ENCODE measurements at places on chromosomes 5 and 9.

- DNase-seq = no peak
Measured at GRCh38 chr5:147565524-147565923, 55.7 kb upstream of the DPYSL3 start.

DNA sequence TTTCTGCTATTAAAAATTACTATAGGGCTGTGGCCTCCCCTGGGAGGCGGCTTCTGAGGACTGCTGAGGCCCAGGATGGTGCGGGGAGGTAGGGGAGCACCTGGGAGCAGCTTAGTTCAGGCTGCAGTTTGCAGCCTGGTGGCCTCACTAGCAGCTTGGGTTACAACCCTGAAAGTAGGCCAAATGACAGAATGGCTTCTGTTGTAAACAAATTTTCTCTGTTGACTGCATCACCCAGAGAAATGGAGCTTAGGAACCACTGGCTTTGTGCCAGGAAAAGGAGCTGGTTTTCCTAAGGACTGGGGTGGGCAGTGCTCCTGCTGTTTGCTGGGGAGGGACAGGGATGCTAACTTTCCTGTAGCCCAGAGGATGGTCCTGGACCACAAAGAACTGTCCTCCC lies 130.3 kb downstream of the ENTREP1 start:
- DNase-seq = no peak

GRCh38 chr9:121538221-121538620 lies 38.6 kb upstream of the GGTA1 start:
- no peak for DNase-seq

DNA sequence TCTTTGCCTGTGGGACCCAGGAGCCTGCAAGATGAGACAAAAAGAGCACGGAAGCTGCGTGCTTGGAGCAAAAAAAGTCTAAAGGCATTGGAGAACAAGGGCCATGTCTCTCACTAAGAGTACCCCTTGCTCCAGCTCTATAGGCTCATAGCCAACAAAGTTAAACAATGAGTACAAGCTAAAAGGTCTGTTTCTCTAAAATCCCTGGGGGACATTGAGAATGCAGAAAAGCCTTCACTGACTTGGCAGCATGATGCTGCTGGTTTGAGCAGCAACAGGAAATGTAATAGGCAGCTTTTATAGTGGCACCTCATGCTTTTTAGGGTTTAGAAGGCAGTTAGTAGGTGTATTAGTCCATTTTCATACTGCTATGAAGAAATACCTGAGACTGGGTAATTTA lies 287.5 kb downstream of the SMARCA2 start:
- DNase-seq = peak; percentile 4

GRCh38 chr5:94693845-94694370 lies 75.4 kb downstream of the SLF1 start:
- DNase-seq = no peak

GRCh38 chr9:101350285-101350684 lies 34.5 kb downstream of the BAAT start:
- DNase-seq = no peak

DNA sequence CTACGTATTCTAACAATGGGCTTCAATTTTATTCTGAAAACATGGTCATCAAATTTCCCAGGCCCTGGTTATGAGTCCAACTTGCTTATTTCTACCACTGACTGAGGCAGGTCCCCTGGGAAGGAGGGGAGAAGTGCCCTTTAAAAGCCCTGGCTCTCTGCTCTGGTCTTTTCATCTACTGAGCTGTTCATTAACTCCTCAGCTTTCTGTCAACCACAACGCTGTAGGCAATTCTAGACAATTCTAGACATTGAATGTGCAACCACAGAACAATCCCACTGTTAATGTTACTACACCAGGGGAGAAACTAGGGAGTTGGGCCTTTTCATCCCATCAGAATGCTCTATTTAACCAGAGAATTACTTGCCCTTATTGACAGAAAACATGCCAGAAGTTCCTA lies 10.0 kb downstream of the MOCS2 start:
- no peak for DNase-seq

- DNase-seq = no peak
Measured at GRCh38 chr9:105908069-105908468, 213.7 kb downstream of the TMEM38B start.

DNA sequence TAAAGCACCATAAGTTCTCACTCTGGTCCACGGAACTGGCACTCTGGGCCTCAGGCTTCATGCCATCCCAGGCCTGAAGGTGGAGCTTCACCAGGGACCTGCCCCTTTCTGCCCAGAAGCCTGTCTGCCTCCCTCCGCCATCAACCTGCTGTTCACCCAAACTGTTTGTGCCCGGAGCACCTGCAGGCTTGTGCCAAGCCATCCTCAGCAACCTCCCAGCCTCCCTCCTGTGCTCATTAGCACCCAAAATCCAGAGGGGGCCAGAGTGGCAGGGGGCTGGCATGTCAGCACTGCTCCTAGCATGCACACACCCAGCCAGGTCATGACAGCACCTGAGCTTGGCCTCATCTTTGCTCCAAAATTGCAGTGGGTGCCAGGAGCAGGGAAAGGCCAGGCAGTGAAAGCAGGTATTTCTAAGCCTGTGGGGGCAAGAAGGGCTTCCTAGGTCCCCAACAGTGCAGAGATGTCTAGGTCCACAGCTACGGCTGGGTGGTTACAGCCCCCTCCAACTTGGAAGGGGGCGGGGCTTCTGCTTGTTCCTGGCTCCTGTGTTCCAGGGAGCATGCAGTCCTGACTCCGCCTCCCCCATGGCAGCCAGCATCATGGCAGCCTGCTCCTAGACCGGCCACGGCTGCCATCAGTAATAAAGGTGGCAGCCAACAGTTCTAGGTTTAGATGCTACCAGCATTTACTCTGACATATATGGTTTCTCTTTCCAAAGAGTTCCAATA lies 85.1 kb downstream of the GIN1 start:
- no peak for DNase-seq

DNA sequence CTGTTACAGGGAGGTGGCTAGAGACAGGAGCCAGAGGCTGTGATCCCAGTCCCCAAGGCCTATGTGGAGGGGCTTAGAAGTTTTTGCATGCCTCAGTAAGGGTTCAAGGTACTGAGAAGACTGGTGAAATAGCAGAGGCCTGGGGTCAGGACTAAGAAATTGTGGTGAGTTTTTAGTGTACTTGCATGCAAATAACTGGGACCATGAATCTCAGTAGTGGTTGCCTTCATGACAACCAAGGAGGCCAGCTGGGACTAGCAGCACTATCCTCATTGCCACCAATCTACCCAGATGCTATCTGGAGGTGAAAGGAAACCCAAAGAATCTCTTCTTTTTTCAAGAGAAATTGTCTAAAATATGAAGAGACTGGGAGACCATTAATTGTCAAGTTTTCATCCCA lies 395.1 kb downstream of the CETN3 start:
- no peak for DNase-seq

- DNase-seq = no peak
Measured at GRCh38 chr5:174446446-174446845, 277.9 kb upstream of the MSX2 start.

DNA sequence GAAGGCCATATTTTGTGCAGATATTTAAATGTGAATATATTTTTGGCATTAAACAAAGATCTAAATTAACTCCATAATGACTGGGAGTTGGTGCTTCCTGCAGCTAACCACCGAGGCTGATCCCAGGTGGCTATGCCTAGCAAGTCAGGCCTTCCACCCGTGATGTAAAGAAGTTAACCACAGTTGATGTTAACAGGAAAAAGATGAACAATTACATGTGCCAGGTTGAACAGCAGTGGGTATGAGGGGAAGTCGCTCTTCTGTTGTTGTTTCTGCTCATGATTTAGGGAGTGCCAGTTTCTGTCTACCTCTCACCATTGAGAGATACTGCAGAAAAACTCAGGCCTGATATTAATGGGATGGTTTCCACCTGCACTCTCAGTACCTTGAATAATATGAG lies 334.3 kb downstream of the EBF1 start:
- no peak for DNase-seq

GRCh38 chr5:435961-436640 lies 6.9 kb upstream of the EXOC3 start:
- DNase-seq = no peak

DNA sequence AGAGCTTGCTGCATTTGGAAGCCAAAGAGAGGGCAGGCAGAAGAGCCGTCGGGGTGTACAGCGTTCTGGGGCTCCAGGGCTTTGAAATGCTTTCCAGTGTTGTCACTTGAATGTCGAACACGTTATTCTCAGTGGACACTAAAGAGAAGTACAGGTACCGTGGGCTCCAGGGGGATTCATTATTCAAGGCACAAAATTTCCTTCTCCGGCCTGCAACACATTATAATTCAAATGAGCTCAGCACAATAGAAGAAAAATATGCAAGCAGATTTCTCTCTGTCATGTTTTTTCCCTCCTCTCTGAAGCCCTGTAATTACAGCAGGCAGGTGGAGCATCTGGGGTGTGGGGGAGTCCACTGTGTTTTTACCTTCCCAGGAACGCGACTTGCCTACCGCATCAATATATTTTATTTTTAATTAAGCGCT lies 293.1 kb downstream of the ZSWIM6 start:
- no peak for DNase-seq

- DNase-seq = no peak
Measured at GRCh38 chr5:78253201-78253600, 41.3 kb downstream of the AP3B1 start.

DNA sequence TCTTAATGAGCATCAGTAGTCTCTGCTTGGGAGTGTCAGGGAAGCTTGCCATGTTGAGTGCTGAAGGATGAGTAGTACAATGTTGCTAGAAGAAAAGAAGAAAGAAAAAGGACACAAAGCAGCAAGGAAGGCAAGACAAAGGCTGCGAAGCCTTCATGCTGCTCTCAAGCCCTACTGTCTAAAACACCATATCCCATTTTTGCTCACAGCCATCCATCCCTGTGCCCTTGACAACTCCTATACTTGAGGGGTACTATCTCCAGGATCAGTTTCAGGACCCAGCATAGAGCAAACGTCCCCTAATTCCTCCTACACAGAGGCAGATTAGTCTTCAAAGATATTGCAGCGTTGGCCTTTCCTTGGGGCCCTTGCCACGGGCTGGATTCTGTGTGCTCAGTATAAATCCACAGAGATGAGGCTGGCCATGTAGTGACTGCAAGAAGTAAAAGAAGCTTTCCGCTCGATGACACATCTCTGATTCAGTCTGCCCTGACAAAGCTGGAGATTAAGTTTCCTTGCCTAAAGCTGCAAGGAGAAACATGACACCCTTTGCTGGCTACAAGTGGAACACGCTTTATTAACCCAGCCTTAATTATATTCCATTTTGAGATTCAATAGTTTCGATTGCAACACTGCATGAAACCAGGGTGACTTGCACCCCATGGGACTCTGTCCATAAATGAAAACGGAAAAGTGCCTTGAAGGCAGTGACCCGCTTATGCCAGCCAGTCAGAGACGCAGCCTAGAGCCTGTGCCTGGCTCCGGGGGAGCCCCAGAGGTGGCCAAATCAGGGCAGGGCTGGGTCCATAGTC lies 304.6 kb downstream of the ACTL7B start:
- DNase-seq = peak; percentile 88

DNA sequence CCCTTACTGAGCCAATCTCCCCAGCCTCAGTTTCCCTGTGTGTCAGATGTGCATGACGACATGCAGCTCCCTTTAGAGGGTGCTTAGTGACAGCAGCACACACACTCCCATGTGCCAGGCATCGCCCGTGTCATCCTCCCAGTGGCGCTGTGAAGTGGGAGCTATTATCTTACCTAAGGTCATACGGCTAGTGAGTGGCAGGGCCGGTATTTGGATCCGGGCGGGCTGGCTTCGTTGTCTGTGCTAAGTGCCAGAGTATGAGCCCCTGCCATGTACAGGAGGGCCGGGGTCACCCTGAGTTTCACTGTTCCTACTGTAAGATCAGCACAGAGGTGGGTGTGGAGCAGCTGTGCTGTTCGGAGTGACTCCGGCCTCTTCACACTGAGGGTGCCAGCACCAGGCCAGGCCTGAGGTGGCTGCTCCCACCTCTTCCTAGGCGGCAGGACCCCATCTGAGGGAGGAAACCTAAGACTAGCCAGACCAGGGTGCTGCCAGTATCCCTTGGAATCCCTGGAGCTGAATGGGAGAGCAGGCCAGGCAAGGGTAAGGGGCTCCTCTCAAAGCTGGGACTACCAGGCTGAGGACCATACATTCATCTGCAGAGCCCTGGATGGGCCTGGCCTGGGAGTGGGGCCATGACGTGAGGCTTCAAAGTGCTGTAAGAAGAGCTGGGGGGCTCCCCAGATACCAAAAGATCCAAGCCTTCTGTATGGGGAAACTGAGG lies 22.5 kb downstream of the AQP7 start:
- DNase-seq = no peak

DNA sequence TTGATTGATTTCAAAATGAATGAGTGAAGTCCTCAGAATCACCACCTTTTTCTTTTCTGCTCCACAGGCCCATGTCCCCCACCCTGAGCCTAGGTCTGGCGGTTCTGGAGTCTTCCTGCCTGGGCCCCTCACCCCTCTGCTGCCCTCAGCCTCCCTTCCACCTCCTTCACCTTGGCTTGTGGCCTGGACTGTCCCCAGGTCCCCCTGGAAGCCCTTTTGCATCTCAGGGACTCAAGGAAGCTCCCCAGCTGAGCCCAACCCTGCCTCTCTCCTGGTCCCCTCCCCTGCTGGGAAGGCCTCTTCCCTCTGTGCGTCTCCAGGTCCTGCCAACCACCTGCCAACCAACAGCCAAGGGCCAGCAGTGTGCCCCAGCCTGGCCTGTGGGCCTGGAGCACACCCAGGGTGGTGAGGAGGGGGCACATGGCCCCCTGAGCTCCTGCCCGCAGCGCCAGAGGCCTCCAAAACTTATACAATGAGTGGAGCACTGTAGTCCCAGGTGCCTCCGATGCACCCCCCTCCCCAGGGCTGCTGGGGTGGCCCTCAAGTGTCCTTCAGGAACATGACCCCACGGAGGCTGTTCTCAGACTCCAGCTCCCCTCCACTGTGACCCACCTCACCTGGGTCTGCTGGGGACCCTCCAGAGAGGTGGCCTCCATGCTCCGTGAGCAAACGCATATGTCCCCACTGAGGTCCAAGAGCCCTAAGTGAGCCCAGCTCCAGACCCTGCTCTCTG lies 20.3 kb downstream of the GLT6D1 start:
- no peak for DNase-seq

- DNase-seq = no peak
Measured at GRCh38 chr9:121242959-121243346, 25.0 kb upstream of the GSN start.

DNA sequence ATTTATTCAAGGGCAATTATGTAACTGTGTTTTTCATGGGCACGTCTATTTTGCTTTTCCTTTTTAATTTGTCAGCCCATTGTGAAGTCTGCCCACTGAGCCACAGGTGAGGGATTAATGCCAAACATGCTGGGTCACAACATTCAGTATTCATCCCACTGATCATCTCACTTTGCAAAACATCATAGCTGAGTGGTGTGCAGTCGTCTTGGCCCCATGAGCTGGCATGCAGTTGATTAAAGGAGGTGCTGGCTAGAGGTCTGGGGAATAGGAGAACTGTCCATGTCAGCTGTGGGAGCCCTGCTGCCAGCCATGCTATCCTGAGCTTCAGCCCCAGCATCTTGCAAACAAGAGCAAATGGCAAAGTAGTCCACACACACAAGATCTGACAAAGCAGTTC lies 11.7 kb upstream of the ESM1 start:
- no peak for DNase-seq

DNA sequence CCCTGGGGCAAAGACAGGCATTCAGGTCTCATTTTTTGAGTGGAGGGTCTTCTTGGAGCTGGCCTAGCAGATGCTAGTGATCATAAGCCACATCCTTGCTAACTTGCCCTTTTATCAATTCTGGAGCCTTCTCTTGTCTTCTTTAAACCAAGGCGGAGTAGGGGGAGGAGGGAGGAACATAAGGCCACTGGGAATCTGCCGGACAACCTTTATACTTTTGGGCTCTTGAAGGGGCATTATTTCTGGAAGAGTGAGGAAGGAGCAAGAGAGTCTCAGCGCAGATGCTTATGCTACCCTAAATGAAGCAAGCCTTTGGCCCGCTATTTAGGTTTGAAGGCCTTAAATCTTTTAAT lies 2.0 kb downstream of the TMEFF1 start:
- DNase-seq = no peak

GRCh38 chr5:169696621-169697510 lies 59.8 kb downstream of the DOCK2 start:
- peak; percentile 43 for DNase-seq
